ENCODE measurements at places on chromosomes 6 and 20.
A peak's percentile ranks its signal among the peaks of the same experiment; 100 is the strongest.

GRCh38 chr6:42698217-42698616, 24.2 kb downstream of the PRPH2 start:
- DNase-seq, result no peak

DNA sequence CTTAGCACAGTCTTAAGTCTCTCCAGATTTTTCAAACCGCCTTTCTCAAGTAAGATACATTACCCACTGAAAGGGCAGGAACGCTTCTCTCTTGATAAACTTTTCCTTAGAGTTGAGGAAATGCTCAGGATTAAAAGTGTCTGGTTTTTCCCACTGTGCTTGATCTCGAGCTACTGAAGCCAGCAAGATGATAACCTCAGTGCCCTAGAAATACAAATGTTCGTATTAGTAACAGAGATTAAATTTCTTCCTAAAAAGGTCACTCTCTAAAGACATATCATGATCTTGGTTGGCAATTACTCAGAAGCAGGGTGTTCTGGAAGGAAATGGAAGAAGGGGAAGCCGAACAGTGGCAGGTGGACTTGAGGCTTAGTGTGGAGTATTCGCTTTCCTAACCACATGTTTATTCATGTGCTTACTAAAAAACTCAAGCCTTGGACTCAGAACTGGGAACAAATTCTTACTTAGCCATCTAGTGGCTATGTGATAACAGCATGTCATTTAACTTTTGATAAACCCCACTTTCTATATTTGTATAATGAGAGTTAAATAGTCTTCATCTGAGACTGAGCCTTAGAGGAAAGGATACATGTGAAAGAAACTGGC, 20.1 kb downstream of the C6orf141 start:
- DNase-seq, result no peak

- DNase-seq, result no peak
These were observed 74.3 kb downstream of the NCOA7 start for GRCh38 chr6:125865015-125865414.

- no peak for DNase-seq
These were observed 64.9 kb downstream of the DLL1 start for GRCh38 chr6:170225852-170226417.

- DNase-seq, result no peak
These were observed 36.5 kb upstream of the STK35 start for GRCh38 chr20:2065099-2065498.

DNA sequence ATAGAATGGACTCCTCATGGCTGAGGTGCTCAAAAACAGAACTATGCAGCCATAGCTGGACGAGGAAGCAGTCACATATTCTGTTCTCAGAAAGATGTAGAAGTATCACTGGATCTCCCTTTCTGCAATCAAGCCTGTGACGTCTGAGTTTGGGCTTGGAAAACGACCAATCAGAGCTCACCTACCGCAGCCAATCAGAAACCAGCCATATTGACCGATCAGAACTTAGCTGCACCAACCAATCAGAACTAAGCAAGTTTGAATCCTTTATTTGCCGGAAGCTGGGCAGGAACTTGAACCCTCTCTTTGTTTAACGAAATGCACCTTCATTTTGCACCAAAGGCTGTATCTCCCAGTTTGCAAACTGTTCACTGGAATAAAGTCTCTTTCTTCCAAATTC, 21.8 kb upstream of the RAB23 start:
- DNase-seq, result no peak

DNA sequence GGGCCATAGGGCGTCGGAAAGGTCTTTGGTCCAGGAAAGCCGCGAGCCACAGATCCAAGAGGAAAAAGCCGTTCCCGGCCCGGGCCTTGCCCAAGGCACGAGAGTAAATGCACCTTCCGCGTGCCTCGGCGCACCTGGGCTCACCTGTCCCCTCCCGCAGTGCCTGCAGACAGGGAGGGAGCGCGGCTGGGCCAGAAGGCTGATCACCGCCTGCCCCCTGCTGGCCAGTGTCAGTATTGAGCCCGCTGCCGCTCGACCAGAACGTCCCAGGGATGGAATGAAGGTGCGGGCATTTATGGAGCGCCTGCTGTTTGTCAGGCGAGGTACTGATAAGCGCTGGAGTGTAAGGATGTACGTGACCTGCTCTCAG, 679 bp upstream of the LPIN3 start:
- peak; percentile 73 for DNase-seq
